SJSA1 (cell line): ENCODE measurements at places on chromosomes 1 and 21. TPM values are rescaled to one million over a fixed set of nuclear protein-coding genes. Genes with fewer than 3 reads are reported as not detected.

ETNK2 gene
- total RNA-seq, result 22.2 and 22.3 TPM in 2 replicates

OR4F16 gene
- not detected in 2 replicates for total RNA-seq

COL24A1 gene
- 0.03 TPM in 1 of 2 replicates, not detected in the other for total RNA-seq

SMCP gene
- not detected in 2 replicates for total RNA-seq

SPRR2F gene
- total RNA-seq, result not detected in 2 replicates

DNA sequence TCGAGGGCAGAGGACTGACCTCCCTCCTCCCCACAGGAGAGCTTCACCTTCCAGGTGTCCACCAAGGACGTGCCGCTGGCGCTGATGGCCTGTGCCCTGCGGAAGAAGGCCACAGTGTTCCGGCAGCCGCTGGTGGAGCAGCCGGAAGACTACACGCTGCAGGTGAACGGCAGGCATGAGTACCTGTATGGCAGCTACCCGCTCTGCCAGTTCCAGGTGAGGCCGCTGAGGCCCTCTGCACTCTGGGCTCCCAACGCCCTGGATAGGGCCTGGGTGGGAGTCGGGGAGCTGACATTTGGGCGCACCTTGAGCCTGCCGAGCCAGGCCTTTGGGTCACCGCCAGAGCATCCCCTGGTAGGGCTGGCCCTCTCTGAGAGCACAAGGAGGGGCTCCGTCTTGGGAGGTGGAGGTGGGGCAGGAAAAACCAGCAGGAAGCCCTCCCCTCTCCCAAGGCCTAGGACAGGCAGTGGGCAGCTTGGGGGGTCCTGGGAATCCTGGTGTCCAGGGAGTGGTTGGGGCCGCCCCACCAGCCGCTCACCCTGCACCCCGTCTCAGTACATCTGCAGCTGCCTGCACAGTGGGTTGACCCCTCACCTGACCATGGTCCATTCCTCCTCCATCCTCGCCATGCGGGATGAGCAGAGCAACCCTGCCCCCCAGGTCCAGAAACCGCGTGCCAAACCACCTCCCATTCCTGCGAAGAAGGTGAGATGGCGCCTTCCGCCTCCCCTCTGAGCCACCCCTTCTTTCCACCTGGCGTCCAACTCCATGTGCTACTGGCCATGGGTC is 65.1 kb downstream of the PIK3CD start:
- DNase-seq, result no peak

DNA sequence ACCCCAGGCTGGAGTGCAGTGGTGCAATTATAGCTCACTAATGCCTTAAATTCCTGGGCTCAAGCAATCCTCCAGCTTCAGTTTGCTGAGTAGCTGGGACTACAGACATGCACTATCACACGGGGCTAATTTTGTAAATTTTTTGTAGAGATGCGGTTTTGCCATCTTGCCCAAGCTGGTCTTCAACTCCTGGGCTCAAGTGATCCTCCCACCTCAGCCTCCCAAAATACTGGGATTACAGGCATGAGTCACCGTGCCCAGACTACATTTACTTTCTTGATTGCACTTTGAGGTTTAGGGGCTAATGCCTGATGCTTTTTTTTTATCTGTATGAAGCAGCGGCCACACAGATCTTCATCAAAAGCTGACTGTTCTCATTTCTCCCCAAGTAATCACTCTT is 124.6 kb downstream of the KIF26B start:
- no peak for DNase-seq

GRCh38 chr1:115539061-115539460 is 102.7 kb upstream of the VANGL1 start:
- no peak for DNase-seq

DNA sequence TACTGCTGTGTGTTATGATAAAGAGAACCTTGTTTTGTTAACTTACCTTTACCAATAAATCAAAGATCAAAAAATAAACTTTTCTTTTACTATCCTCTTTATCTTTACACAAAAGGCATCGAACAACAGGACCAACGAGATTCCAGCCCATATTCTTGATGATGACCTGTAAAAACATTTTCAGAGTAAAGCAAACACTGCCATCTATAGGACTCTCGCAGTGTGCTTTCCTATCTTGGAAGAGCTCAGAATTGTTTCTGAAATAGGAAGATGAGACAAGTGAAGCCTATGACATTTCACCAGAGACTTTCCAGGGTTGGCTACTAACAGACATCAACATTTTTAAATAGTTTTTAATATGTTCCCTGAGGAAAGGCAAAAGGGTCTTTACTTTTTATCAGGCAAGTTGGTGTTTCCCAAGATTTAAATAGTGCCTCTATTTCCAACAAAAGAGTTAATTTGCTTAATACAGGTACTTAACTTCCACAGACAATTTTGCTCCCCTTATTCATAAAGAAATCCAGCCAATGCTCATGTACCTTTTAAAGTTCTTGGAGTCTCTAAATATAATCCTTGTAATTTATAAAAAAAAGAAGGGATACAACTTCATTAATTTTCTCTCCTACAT is 7.3 kb downstream of the GLMN start:
- peak; percentile 42 for DNase-seq

- no peak for DNase-seq
These were observed 27.8 kb upstream of the CYP4A11 start for GRCh38 chr1:46969014-46969619.

- DNase-seq, result no peak
These were observed 39.0 kb upstream of the IL20 start for GRCh38 chr1:206826394-206826793.

DNA sequence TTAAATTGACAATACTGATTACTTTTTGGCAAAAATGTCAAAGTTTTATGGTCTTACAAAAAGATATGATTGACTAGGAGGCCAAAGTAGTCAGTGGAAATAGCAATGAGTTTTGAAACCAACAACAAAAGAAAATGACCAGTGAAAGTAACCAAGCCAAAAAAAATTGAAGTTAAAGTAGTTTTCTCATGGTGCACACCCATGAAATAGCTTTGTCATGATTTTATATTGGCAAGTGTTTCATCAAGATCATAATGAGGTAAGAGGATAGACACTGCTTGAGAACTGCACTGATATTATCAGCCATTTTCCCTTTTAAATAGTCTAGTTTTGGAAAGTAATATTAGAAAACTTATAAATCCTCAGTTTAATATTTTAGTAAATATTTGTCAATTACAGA is 206.2 kb upstream of the ADAMTS5 start:
- DNase-seq, result no peak

DNA sequence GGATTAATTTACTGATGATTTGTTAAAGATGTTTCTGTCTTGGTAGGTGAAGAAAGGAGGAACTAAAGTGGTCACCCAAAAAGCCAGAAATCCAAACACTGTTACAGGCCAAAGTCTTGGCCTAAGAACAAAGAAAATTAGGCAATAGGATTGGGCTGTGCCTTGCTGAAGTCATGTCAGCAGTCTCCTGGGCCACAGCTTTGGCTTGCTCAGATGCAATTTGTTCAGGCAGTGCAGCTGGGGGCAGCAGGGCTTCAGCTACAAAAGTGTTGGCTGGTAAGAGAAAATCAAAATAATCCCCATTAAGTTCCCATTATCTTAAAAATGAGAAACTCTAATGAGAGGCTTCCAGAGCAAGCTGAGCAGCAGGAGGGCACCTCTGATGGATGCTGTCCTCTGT is 14.0 kb upstream of the RAP1A start:
- no peak for DNase-seq

DNA sequence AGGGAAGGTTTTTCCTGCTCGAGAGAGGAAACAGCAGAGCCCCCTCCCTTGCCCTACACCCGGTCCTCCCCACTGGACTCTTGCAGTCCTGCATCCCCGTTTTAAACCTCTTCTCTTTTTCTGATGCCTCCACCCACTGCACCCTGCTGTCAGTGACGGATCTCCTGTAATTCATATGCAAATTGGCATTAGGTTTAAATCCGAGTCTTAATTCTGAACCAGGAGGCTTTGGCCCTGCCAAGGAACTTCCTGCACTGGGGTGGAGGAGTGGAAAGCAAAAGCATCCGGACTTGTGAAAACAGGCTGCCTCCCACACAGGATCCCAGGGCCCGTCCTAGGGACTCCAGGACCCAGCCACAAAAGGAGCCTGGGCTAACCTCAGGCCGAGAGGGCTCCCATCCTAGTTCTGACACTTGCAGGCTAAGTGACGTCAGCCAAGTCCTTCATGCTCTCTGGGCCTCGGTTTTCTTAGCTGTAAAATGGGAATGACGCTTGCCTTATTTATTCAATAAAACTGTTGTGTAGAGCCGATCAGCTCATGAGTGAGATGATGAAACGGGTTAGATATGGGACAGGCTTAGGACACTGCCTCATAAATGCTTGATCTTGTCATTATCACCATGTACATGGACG is 613.3 kb downstream of the AJAP1 start:
- no peak for DNase-seq
